Activated CD4-positive, alpha-beta T cell treated with anti-CD3 and anti-CD28 coated beads, Interleukin-2, Interleukin-6, amounts not matched to agents 100 ng/mL and 50 ng/mL, durations not matched to agents 16 hours and 8 hours (primary cell): ENCODE measurements at places on chromosomes 3 and 15.

GRCh38 chr15:88393719-88394519, 73.3 kb downstream of the MRPL46 start:
- DNase-seq: peak; percentile 15

DNA sequence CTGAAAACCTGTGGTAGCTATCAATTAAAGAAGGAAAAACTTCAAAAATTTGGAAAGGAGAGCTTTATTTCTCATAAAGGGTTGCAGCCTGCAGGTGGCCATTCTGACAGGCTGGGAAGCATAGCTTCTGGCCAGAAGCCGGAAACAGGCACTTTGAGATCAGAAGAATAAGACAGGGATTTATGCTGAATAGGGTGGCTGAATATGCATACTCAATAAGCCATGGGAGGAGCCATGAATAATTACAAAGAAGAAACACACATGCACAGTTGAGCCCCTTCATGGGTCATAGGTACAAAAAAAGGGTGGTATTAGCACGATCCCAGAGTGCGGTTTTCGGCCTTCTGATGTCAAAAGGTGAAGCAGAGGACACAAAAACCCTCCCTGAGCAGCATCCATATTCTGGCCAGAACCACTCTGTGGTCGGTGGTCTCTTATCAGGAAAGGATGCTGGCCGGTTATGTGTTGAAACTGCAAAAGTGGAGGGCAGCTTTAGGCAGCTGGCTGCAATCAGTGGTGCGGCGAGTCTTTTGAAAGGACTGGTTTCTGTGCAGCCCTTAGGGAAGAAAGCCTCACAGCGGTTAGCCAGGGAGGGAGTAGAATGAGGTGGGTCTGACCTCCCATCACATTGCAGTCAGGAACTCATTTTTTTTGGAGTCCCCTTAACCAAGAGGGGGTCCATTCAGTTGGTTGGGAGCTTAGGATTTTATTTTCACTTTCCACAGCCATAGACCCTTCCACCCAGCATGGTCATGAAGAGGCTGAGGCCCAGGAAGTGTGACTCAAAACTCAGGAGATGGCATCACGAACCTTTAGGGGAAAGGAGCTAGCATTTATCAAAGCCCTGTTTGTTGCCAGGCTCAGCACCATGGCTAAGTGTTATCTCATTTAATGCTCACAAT, 34.7 kb upstream of the CCDC174 start:
- DNase-seq: peak; percentile 50

GRCh38 chr3:127443581-127444375, 146.8 kb downstream of the TPRA1 start:
- DNase-seq: no peak

DNA sequence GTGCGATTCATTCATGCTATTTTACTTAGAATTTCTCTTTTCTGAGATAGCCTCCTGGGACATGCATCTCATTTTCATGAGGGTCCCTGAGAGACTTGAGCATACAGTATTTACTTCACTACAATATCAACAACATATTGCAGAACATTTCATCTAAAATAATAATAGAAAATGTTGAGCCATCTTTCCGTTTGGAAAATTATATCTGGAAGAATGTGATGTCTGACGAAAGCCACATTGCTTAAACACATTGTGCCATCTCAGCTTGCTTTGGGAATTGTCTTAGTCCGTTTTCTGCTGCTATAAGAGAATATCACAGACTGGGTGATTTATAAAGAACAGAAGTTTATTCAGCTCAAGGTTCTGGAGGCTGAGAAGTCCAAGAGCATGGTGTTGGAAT, 55.5 kb downstream of the DPH6 start:
- DNase-seq: no peak

DNA sequence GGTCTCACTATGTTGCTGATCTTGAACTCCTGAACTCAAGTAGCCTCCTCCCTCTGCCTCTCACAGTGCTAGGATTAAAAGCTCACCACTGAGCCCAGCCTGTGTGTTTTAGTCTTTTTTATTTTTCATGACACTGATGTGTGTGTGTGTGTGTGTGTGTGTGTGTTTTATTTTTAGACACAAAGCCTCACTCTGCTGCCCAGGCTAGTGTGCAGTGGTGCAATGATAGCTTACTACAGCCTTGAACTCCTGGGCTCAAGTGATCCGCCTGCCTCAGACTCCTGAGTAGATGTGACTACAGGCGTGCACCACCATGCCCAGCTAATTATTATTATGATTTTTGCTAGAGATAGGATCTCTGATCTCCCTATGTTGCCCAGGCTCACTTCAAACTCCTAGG, 23.3 kb upstream of the CTSH start:
- DNase-seq: no peak

DNA sequence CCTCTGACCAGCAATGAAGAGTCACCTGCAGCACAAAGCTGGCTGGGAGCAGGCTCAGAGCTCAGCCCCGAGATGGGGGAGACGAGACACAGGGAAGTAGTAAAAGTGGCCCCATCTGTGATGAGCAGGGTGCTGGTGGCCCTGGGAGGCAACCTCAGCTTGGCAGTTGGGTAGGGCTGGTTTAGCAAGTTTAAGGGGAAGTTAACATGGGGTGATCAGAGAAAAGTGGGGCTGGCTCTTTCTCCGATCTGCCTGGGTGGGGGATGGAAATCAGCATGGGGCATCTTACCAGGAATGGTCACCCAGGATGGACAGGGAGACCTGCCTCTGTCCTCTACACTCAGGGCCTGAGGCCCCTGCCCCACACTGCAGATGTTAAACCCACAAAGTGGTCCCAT, 29.9 kb upstream of the SFMBT1 start:
- DNase-seq: no peak

DNA sequence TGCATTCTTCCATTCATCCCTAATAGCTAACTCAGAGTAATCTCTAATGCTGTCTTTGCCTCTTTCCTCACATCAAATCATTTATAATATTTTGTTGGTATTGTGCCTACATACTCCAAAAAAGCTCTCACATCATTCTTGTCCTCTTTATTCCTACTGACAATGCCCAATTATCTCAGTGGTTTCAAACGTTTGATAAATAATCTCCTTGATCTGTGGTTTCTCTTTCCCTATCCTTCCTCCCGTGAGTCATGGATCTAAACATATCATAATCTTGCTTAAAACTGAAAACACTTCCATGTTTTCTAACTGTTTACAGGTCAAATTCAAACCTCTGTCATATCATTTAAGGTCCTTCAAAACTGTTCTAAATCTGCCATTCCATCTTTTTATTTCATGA, 115.1 kb downstream of the CNTN6 start:
- DNase-seq: no peak

GRCh38 chr3:49671291-49672288, 2.6 kb upstream of the APEH start:
- DNase-seq: peak; percentile 83

DNA sequence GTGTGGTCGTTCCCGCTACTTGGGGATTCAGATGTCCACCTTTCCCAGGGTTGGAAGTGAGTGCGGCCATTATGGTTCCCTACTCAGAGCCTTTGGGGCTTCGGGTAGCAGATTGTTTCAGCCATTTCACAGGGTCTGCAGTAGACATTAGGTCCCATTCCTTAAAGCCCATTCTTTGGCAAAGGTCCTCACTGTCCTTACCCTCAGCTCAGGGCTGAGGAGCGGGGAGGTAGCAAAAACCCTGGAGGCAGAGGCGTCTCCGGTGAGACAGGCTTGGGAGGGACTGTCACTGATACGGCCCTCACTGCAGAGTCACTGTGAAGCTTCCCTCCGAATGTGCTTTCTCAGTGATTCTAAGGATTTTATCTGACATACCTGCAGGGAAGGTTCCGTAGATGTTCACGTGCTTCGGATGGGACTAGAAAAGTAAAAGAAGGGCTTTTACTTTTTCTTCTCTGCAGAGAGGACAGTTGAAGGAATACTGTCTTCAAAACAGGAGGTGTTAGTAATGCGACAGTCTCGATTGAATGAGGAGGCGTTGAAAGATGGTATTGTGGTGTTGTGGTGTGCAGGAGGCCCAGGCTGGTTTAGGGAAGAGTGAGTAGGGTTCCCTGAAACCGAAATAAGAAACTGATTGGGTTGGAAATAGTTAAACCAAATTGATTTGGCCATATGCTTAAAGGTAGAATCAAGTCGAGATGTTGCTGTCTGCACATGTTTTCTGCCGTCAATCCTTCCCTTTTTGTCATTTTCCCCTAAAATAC, 630 bp downstream of the ATP6V1A start:
- peak; percentile 65 for DNase-seq

GRCh38 chr3:190502946-190503345, 10.9 kb upstream of the IL1RAP start:
- DNase-seq: no peak

DNA sequence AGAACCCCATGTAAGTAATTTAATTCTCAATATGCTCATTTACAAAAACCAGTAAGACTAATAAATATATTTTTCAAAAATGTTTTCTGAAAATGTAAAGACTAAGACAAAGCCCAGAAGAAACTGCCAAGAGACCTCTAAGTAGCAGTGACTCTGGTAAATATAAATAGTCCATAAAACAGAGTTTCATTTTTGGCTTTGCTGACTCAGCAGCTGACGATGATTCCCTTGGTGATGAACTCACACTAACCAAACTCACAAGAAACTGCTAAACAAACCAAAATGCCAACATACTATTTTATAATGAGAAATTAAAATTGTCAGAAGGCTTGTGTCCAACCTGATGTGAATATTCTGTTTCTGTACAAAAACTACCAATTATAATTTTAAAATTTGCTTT, 31.5 kb upstream of the IMPG2 start:
- DNase-seq: no peak

- DNase-seq: no peak
Observed at GRCh38 chr3:24037971-24038370, 92.9 kb downstream of the NR1D2 start.

DNA sequence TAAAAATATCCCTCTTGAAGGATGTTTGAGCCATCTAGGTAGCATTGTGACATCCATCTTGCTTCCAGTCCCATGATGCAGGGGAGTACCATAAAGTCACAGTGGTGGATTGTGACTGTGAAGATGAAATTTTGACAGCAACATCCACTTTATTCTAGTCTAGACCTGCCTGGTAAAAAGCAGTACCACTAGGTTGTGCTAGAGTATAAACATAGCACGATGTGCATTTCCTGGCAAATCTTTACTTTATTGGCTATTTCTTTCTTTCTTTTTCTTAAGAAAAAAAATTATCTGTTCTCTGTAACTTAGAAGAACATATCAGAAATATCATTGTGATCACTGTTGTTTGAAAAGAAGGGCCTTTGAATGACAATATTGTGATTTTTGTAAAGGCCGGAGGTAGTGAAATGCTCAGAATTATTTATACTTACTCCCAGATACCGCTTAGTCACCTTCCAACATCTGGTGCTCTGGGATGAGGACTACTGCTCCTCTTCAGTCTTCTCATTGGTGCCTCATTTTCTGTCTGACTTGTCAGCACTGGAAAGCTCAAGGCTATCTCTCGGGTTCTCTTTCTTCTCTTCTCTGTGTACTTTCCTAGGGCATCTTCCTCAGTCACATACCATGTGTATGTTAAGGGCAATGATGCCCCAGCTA, 35.6 kb downstream of the AGBL1 start:
- no peak for DNase-seq

DNA sequence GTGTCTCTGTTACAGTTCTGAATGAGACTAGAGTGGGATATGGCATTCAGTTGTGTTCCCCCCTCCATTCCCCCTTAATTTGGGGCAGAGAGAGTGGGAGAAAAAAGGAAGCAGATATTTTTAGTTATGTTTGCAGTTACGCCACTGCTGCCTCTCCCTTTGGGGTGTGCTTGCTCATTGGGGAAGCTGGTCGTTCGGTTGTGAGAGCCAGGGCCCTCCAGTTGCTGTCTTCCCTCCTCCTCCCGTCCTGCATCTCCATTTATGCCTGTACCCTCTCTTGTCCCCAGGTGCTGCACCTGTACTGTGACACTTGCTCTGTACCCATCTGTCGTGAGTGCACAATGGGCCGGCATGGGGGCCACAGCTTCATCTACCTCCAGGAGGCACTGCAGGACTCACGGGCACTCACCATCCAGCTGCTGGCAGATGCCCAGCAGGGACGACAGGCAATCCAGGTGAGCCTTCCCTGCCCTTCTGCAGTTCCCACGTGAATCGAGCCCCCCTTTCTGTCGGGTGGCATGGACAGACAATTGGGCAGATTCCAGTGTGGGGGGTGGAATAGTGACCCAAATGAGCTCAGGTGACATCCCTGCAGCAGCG, 55.8 kb downstream of the TRIM71 start:
- no peak for DNase-seq

- no peak for DNase-seq
Observed at GRCh38 chr3:60579734-60580133, 671.5 kb downstream of the FHIT start.

DNA sequence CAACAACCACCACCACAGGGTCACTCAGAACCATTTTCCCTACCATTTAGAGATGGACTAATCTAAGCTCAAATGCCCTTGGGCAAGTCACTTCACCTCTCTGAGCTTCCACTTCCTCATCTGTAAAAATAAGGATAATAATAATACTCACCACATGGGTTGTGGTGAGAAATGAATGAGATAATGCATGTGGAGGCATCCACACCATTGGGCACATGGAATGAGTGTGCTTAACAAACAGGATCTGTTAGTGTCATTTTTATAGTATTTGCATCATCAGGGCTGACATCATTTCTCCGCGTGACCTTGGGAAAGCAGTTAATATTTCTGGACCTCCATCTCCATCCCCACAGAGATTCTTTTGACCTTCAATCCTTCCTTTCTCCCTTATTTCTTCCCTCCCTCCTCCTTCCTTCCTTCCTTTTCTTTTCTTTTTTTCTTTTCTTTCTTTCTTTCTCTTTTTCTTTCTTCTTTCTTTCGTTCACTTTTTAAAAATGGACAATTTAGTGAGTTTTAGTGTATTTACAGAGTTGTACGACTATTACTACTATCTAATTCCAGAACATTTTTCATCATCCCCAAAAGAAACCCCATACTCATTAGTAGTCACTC, 7.7 kb upstream of the RFT1 start:
- DNase-seq: no peak

- DNase-seq: no peak
Observed at GRCh38 chr3:16140894-16141285, 33.6 kb upstream of the GALNT15 start.

- DNase-seq: no peak
Observed at GRCh38 chr3:95341314-95341713, 1278.5 kb downstream of the NSUN3 start.

DNA sequence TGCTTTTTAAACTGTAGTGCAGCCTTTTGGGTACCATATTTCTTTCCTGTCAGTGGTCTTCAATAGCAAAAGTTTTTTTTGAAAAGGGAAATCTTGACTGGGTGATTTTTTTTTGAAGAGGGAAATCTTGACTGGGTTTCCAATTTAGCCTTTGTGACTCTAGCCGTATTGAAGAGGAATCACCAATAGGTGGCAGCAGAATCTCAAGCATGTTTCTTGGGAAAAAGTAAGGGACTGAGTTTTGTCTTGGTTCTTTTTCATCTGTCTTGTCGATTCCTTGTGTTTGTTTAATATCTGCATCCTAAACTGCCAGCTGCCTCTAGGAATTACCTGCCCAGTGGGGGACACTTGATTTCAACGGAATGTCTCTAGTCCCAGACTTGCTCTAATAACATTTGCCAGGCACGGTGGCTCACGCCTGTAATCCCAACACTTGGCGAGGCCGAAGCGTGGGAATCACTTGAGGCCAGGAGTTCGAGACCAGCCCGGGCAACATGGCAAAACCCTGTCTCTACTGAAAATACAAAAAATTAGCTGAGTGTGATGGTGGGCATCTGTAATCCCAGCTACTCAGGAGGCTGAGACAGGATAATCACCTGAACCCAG, 89.2 kb downstream of the RBPMS2 start:
- peak; percentile 51 for DNase-seq

- no peak for DNase-seq
Observed at GRCh38 chr15:70249616-70250015, 151.9 kb upstream of the TLE3 start.
